ENCODE measurements at places on chromosomes 13 and 19. TPM values are rescaled to one million over a fixed set of nuclear protein-coding genes. Genes with fewer than 3 reads are reported as not detected.

The SMIM44 gene
- total RNA-seq: not detected

The CEACAM1 gene
- 4.3 TPM for total RNA-seq

GRCh38 chr19:39021063-39021462 is 11.3 kb downstream of the FBXO27 start:
- no peak for DNase-seq

DNA sequence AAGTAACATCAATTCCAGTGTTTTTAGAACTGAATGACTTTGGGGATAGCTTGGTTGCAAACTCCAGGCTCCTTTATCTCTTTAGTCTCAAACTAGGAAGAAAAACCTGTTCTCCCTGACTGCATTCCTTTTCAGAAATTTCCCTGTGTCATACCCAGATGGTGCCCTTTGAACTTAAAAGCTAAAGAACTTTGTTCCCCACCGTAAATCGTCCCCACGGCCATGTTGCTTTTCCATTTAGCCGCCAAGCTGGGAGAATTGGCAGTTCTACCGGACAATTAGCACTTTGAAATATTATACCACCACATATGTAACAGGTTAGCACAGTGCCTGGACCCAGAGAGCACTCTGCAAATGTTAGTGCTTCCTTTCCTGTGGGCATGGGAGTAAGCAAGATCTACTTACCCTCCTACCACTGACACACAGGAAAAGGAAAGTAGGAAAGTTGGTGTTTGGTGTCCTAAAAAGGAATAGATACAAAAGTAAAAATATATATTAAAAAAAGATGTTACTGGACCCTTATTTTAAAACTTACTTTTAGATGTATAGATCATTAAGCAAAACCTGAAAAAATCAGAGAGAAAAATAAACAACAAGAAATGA is 191.9 kb upstream of the MIR17HG start:
- no peak for DNase-seq

GRCh38 chr19:41926763-41927496 is 1.3 kb downstream of the ERFL start:
- no peak for DNase-seq

DNA sequence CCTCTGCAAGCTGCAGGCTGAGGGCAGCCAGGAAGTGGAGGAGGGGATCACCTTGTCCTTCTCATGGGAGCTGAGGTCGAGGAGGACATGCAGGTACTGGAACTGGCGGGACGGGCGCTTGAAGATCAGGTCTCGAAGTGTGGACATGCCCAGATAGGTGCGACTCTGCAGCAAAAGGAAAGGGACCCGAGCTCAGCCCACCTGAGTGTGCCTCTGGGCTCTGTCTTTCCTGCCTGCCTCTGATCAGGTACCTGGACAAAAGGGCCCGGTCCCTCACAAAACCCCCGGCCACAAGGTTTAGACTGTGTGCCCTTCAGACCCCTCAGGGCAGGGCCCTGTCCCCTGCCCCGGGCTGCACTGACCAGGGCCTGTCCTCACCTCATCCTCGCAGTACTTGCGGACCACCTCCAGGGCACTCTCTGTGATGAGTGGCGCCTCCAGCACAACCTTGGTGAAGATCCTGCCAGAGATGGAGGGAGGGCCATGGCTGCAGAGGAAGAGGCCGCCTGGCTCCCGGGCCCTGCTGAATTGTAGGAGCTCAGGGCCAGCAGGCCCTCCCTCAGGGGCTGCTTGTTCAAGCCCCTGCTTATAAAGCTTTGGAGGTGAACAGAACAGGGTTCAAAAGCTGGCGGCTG is 12.5 kb upstream of the RSPH6A start:
- DNase-seq: no peak

GRCh38 chr19:17602872-17603510 is 47.5 kb downstream of the COLGALT1 start:
- DNase-seq: no peak
